Astrocyte of the spinal cord (primary cell): ENCODE measurements at places on chromosomes 7 and 10.

DNA sequence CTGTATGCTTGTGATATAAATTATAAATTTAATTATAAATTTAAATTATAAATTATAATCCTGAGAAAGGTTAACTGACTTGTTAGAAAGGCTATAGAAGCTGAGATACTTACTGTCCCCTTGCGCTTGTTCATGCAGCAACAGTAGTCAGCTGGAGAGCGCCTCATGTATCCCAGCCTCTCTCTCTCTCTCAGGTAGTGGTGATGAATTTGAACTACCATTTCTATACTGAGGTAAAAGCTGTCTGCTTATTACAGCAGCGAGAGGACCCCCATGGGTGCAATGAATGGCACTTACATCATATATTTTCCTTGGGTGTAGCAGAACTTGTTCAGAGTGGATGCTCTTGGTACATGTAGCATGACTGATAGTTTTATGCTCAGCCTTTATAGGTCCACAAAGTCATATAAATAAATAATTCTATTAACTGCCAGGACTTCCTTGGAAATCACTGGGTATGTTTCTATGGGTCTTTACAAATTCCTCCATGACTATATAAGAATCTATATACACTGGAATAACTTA is 1308.7 kb downstream of the REEP3 start:
- no peak for DNase-seq

DNA sequence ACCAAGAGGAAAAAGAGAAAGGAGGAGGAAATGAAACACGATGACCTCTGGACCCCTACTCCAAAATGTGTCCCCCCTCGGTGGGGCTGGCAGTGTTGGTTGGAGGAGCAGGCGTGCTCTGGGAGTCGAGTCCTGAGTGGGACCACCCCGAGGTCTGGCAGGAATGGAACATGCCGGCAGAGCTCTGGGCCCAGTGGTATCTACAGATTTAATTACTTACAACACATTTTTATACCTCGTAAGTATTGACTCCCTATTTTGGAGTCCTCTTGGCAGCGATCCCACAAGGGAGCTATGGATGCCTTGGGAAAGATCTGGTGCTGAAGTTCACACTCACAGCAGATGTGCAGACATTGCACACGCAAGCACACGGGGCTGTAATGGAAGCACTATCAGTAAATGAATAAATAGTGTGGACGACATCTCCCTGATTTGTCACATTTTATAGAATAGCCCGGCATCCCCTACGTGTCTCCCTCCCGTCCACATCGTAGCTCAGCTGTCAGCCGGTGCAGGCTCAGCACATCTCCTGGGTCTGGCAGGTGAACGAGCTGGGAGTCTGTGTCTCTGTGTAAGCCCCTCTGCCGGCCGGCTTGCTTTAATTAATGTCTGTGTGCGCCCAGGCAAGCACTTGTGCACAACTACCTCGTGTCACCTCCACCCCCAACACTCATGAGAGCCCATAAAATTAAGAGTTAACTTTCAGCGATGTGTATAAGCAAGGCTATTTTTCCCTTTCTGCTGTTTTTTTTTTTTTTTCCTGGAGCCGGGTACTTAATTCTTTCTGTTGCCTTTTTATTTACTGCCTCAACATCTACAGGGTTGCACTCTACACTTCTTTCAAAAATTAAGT is 603.2 kb downstream of the LRMDA start:
- no peak for DNase-seq

DNA sequence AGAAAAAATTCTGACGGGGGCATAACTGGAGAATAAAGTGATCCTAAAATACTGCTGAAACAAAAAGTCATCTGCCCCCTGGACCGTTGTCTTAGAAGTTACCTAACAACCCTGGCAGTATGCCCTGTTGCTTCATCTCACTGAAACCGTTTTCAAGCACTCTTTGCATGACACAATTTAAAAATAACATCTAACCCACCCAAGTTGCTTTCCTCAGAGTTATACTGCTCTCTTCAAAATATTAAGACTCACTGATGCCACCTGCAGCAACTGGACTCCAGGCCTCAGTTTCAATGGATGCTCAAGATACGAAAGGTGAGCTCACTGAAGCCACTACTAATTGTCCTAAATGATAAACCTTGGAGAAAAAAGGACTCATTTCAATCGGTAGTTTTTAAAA is 57.4 kb downstream of the CDK6 start:
- peak; percentile 76 for DNase-seq

DNA sequence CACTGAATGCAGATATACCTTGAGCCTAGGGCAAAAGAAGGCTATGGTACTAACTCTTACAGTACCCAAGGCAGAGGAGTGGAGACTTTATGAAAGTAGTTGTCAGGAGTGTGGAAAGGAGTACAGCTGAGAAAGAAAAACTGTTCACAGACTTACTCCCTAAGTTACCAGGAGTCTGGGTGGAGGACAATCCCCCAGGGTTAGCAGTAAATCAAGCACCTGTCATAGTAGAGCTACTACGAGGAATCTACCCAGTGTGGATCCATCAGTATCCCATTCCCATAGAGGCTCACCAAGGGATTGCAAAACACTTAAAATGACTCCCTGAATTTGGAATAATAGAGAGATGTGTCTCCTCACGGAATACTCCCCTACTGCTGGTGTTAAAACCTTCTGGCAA is 10.1 kb upstream of the ZNF33B start:
- DNase-seq, result no peak

GRCh38 chr7:16619979-16620408 is 25.6 kb downstream of the ANKMY2 start:
- DNase-seq, result peak; percentile 19

GRCh38 chr7:23404546-23405239 is 65.6 kb downstream of the IGF2BP3 start:
- DNase-seq, result no peak
